ENCODE measurements at places on chromosomes 7 and 10.

DNA sequence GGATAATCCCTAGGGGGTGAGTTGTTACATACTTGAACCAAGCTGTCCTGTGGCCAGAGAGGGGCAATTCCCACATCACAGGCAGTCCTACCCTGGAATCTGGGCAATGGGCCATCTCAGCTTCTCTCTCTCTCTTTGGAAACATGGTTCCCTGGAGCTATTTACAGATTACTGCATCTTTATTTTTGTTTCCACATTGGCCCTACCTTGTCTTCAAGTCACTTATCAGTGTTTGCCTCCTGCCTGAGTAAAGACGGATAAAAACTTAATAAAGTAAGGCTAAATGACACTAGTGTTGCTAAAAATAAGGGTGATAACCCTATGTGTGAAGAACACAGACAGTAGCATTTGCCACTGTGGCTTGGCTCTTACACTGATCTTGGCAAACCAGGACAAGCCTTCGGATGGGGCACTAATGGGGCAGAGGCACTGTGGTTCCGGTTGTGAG lies 228.2 kb downstream of the GFRA1 start:
- no peak for DNase-seq

DNA sequence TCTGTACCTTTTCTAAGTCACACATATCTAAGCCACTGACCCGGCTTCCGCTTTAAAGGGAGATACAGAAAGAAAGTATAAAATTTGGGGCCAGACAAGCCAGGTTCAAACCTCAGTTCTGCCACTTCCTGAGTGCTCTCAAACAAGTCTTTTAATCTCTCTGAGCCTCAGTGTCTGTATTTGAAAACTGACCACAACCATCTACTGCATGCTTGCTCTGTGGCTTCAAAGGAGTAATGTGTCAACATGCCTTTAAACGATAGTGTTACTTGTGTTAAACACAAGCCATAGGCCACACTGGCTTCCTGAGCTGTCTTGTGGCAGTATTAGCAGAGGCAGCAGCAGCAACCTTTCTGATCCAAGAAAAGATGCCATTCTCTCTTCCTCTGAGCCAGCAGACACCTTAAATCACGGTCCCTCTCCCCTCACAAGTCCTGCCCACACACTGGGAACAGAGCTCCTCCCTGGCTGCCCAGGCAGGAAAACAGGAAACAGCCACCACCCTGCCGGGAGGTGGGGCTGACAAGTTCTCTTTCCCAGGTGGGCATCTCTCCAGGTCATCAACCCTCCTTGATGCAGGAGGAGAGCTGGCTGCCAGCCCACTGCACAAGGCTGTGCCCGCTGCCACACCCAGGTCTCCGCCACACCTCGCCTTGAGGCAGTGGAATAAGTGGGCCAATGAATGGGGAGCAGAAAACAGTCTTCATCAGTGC lies 10.7 kb downstream of the HIP1 start:
- DNase-seq = peak; percentile 77

GRCh38 chr10:22325272-22326144 lies 4.6 kb downstream of the BMI1 start:
- DNase-seq = peak; percentile 73

- no peak for DNase-seq
Observed at GRCh38 chr10:7593905-7594304, 72.9 kb downstream of the ITIH5 start.

DNA sequence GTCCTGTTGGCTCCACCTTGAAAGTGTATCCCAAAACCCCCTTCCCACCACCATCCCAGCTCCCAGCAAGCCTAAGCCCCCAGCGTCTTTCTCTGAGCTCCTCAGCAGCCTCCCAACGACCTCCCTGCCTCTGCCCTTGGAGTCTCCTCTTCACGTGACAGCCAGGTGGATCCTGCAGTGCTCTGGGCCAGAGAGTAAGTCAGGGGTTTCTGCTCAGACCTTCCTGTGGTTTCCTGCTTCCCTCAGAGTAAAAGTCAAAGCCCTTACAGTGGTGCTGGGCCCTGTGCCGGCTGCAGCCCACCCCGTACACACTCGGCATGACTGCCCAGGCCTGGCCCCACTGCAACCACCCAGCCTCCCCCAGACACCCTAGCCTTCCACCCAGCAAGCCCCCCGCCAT lies 51.9 kb downstream of the OAT start:
- DNase-seq = no peak

DNA sequence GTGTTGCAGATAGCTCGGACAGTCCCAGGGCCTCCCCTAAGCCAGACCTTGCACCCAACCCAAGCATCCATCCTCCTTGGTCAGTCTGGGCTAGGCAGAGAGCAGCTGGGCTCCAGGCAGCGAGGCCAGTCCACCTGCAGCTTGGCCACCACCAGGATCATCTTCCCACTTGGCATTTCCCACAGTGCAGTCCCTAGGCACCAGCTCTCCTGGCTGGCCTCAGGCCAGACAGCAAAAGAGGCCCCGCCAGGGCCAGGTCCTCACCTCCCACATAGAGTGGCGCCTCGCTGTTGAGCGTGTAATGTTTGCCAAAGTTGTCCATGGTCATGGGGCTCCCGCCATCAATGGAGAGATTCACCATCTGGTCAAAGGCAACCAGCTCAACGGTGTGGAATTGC lies 171.7 kb downstream of the LCOR start:
- no peak for DNase-seq

DNA sequence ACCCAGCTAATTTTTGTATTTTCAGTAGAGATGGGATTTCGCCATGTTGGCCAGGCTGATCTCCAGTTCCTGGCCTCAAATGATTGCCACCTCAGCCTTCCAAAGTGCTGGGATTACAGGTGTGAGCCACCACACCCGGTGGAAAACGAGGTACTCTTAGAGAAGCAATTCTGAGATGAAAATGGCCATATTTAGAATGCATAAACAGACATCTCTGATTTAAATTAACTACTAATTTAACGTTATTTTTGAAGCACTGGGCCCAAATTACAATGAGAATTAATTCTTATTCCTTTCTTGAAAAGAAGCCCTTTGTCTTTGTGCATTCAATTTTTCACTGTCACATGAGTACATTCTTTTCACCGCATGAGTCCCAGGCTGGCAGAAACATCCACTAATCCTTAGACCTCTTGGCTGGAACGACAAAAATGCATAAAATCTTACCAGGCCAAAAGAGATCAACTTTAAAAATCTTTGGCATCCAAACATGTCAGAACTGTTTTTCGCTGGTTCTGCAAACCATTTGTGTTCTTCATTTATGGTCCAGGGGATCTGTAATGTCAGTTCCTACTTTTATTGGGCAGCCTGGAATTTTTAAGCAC lies 60.1 kb upstream of the CAPZA2 start:
- no peak for DNase-seq

GRCh38 chr10:129963641-129964501 lies at the start of gene EBF3:
TSS of gene EBF3 (minus strand) at chr10:129964274. CDS start at chr10:129963768, 506 bp downstream.
- peak; percentile 78 for DNase-seq

DNA sequence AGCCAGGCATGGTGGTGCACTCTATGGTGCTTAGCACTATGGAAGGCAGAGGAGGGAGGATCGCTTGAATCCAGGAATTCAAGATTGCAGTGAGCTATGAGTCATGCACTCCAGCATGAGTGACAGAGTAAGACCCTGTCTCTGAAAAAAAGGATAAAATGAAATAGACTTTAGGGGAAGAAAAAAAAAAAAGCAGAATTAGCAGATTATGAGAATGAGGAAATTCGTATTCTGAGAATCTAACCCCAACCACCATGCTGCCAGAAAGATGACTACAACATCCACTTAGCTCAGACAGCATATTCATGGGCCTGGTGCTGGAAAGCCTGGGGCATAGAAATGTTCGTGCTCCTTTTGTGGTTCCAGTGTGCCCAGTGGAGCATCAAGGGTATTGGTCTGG lies 63.3 kb downstream of the TMEM26 start:
- no peak for DNase-seq

GRCh38 chr10:118423800-118424442 lies 81.8 kb upstream of the FAM204A start:
- peak; percentile 80 for DNase-seq

GRCh38 chr7:155458878-155459699 lies 1.2 kb downstream of the EN2 start:
- no peak for DNase-seq

DNA sequence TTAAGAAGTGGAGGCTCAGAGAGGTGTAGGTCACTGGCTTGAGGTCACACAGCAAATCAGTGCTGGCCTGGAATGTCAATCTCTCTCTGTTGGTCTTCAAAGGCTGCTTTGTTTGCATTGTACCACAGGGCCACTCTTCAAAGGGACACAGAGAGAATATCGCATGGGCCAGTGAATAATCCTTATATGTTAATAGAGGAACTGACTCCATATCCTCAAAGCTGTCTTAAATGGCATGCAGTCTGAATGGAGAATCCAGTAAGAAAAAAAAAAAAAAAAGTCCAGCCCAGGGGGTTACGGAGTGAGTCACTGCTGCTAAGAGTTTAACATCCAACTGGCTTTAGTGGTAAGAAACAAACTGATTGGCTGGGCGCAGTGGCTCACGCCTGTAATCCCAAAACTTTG lies 54.1 kb downstream of the NRAP start:
- no peak for DNase-seq

DNA sequence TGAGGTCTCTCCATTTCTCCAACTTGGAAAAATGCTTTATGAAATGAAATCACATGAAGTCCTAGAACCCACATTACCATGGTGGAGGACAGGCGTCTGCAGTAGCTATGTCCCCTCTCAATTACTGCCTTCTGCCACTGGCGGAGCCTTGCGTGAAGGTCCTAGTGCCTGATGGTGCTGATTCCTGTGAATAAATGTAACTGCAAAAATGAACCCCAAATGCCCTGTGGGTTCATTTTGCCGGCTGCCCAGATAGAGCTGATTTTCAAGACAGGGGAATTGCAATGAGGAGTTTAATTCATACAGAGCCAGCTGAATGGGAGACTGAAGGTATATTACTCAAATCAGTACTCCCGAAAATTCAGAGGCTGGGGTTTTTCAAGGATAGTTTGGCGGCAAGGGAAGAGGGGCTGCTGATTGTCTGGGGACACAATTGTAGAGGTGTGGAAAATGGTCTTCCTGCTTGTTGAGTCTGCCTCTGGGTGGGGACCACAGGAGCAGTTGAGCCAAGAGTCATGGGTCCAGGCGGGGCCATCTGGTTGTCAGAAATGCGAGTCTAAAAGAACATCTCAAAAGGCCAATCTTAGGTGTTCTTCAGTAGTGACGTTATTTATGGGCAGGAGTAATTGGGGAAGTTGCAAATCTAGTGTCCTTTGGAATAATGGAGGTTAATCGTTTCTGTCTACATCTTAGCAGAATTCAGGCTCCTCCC lies 13.5 kb downstream of the PRF1 start:
- no peak for DNase-seq

GRCh38 chr7:36486336-36486735 lies 96.7 kb downstream of the ANLN start:
- DNase-seq = no peak

DNA sequence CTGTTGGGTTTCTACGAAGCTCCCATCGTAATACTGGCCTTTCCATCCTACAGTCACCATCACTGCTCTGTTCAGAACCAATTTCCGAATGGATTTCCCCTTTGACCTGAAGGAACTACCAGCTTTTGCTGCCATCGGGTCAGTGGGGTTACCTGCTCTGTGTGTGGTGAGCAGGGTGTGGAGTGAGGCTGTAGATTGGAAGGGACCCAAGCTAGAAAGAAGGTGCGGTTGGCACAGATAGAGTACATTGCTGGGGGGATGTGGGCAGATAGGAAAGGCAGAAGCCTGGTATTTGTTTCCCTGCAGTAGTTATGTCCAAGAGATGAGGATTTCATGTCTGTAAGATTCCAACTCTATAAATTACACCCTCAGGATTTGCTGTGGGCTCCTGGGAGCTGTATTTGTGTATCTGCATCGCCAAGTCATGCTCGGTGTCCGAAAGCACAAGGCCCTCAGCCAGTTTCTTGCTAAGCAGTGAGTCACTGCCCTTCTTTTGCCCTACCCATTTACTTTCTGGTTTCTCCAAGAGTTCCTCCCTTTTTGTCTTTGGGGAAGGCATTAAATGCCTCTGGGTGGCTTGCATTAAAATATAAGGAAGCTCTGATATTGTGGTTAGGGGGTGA lies 15.4 kb downstream of the CLCN1 start:
- no peak for DNase-seq

GRCh38 chr7:33868166-33868565 lies 37.2 kb upstream of the BMPER start:
- DNase-seq = no peak

DNA sequence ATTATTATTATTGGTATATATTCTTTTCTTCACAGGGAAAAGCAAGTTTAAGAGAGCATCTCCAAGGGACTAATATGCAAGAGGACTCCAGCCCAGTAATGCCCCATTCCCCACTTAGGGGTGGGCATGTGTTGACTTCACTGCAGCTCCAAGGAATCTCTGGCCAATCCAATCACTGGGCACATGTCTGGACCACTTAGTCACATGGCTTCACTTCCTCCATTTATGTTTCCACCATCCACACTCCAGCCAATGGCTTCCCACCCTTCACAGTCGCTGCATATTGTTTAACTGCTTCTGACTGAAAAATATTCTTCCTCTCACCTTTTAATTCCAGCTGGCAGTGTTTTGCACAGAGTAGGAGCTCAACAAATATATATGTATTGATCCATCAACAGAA lies 43.6 kb downstream of the FBXL13 start:
- DNase-seq = no peak

DNA sequence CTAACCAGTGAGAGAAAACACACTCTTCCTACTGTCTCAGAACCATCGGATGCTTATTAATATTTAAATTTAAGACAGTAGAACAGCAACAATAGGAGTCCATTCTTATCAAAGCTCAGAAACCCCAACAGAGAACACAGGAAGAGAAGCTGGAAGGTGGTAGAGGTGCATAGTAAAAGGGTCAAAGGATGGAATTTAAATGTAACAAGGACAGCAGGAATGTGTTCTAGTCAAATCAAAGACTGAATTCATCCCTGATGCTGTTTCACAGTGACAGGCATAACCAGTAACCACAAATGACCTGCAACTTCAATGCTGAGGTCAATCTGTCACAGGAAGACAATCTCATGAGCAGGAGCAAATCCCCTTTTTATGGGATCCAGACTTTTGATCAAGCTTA lies 1259.7 kb downstream of the XPNPEP1 start:
- no peak for DNase-seq

DNA sequence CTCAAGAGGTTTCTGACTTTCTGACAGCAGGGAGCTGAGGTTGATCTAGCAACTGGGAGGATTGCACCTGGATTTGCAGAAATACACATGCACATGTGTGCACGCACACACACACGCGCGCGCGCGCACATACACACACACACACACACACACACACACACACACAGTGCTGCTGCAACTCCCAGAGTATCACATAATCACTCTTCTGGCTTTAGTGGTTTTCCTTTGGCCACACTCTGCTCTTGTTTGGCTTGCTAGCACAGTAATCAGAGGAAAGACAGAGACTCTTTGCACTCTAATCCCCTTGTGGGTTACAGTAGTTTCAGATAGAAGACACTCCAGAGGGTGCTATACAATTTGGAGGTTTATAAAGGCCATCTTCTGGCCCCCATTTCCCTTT lies 705.0 kb downstream of the AUTS2 start:
- no peak for DNase-seq

DNA sequence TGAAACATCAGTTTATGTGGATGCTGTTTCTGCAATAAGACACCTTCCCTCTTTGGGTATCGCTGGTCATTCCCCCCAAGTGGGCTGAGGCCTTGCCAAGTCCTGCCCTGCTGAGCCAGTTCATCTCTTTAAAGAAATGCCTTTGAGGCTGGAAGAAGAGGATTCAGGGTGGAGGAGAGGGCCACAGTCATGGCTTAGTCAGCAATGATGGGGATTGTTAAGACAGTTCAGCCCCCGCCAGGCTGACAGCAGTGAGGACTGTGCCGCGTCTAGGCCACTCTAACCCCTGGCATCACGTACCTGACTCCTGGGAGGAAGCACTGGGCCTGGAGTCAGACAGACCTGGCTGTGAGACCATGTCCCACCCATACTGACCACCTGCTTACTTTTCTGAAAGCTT lies 48.3 kb downstream of the PNLIPRP2 start:
- no peak for DNase-seq

Data from NCI-H345 (cell line).